ENCODE measurements at places on chromosomes 1 and 21.

DNA sequence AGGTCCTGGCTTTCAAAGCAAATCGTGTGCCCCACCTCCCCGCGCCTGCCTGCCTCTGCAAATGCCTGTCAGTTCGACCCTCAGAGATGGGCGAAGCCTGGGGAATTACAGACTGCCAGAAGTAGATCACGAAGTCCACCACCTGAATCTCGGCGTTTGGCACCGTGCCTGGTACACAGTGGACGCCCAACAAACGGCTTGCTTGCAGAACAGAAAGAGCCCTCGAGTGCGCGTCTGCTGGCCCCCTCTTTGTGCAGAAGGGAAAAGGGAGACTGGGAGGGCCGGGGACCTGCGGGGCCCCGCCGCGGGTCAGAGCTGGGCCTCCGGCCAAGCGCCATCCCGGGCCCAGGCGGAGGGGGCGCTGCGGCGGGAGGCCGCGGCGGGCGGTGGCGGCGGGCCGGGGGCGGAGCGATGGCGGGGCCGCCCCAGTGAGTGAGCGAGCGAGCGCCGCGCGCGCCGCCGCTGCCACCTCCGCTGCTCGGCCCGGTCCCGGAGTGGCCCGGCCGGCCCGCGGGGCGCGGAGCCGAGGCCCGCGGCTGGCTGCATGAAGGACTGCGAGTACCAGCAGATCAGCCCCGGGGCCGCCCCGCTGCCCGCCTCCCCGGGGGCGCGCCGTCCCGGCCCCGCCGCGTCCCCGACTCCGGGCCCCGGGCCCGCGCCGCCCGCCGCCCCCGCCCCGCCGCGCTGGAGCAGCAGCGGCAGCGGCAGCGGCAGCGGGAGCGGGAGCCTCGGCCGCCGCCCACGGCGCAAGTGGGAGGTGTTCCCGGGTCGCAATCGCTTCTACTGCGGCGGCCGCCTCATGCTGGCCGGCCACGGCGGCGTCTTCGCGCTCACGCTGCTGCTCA, at the start of gene ZDHHC18:
Gene ZDHHC18 (plus strand): TSS at position 428 of the 845 bp plus-strand sequence. CDS start 117 bp downstream, at position 545.
- DNase-seq = peak; percentile 60

GRCh38 chr1:116767782-116768382, 13.7 kb downstream of the CD2 start:
- DNase-seq = no peak

GRCh38 chr1:43908226-43908625, 25.4 kb upstream of the ARTN start:
- no peak for DNase-seq

DNA sequence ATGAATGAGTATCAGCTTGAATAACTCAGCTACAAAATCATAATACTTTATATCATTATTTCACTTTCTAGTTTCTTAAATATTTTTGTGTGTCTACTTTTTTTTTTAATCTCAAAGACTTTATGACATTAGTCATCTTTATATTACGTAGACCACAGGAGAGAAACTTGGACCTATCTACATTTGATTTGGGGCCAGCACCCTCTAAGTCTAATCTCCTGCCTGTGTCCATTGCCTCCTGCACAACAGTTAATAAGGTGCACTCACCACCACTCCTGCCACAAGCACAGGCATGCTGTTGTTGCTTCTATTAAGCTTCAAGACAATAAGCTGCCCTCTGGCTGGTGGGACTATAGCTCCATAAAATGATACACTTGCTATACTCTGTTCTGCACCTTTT, 70.4 kb downstream of the DIRAS3 start:
- no peak for DNase-seq

DNA sequence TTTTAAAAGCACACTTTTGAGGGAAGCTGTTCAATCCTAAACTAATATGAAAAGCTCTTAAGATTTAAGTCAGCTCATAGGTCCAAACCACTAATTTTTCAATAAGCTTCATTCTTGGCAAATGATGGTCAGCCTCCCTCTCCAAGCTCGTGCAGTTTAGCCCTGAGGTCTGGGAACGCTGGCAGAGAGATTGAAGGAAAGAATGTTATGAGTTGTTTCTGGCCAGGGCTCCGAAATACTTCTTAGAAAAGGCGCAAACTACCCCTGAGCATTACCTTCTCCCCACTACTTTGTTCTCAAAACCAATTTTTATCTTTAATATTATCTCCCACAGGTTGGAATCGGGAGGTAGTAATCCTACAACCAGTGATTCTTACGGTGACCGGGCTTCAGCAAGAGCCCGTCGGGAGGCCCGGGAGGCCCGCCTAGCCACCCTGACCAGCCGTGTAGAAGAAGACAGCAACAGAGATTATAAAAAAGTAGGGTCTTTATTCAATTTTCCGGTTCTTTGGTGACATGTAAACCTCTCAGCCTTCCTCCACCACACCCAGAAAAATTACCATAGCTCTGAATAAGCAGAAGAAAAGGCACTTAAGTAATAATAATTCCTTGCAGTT, 147.7 kb downstream of the SYT2 start:
- DNase-seq = no peak

- no peak for DNase-seq
Measured at GRCh38 chr1:235052067-235053008, 76.3 kb downstream of the TOMM20 start.

- peak; percentile 34 for DNase-seq
Measured at GRCh38 chr1:180343921-180344769, 114.1 kb downstream of the LHX4 start.

GRCh38 chr1:48571303-48571987, 99.4 kb upstream of the SPATA6 start:
- no peak for DNase-seq

GRCh38 chr1:228898582-228898992, 163.3 kb downstream of the RHOU start:
- DNase-seq = no peak

DNA sequence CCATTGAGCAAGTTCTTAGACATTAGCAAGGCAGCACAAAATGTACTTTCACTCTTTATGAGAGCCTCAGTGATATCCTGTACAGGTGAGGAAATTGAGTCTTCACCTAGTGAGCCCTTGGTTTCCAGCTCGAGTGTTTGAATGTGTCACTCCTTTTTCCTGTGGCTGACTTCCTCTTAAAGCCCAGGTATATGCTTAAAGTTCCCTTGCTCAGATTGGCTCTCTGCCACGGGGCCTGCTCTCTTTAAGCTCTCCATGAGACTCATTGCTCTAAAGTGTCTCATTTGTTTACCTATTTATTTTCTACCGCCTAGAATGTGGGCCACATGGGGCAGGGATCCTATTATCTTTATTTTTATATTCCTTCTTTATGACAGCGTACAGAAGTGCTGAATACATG, 324.9 kb downstream of the SIPA1L2 start:
- no peak for DNase-seq

GRCh38 chr21:45410151-45410864, 5.3 kb downstream of the COL18A1 start:
- no peak for DNase-seq

GRCh38 chr1:25095635-25096200, 136.6 kb downstream of the SYF2 start:
- no peak for DNase-seq

- no peak for DNase-seq
Measured at GRCh38 chr1:109535971-109536491, 3.6 kb upstream of the GPR61 start.

DNA sequence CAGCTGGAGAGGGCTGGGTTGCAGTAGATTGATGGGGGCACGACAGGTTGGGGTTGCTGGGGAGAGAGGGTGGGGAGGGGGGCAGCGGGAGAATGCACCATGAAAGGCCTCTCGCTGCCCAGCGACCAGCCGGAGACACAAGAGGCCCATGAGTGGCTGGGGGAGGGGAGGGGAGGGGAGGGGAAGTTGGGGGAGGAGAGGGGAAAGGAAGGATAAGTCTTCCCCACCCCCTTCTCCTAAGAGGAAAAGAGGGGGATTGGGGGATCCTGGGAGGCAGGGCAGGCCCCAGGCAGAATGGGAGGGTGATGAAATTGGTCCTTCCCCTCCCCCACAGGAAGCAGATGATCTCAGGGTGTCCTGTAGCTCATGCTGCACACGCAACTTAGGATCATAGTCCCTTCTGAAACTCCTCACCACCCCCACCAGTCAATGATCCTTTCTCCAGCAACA, 45.7 kb downstream of the PAX7 start:
- no peak for DNase-seq

DNA sequence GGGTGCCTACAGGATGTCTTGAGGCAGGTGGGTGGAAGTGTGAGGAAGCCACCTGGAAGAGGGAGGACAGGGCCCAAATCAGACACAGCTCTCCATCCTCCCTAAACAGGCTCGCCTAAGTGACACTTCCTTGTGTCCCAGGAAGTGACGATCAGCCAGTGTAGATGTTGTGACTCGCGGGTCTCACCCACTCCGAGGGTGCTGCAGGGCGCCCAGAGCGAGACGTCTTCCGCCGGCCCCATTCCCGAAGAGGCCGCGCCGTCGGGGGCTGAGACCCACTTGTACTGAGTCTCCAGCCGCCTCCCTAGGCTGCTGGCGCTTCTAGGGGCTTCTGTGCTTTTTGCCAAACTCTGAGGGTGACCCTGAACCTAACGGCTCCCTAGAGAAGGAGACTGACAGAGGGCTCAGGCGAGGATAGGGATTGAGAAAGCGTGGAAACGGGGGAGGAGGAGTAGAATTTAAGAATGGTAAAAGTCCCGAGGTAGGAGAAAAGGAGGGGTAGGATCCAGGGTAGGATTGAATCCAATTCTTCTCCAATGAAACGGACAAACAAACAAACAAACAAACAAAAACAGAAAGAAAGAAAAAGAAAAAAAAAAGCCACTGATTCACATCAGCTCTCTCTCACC, 543 bp upstream of the MARK1 start:
- DNase-seq = peak; percentile 10

DNA sequence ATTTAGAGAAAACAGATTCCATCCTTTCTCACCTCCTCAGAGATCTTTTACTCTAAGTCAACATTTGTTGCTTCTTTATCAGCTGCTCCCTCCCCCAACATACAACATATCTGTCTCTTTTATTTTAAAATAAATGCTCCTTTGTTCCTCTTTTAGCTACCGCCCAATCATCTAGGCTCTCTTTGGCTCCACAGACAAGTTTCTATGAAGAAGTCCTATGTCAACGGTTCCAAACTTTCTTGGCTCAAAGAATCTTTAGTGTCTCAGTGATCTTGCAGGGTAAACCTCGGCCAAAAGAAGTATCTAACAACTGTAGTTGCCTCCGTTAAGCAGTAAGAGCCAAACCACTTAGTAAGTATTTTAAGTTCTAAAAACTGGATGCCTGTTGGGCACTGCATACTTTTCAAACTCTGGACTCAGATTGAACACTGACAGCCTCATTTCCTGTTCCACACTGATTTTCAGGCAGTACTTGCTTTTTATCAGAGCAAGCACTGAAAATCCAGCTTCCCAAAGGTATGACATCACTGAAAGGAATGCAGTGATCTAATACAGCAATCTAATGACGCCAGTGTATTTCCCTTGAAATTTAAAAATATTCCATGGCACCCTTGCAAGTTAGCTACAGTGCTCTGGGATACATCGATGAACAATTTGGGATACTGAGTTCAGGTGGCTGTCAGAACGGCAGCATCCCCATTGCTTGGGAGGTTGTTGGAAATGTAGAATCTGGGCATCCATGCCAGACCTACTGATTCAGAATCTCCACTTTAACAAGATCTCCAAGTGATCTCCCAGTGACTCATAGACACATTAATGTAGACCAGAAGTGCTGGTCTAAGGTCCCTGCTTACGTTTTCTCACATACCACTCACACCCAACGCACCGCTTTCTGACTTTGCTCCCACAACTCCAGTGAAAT, 26.8 kb downstream of the EGLN1 start:
- DNase-seq = peak; percentile 95

- no peak for DNase-seq
Measured at GRCh38 chr1:56496821-56497772, 82.3 kb downstream of the PLPP3 start.

GRCh38 chr1:61116421-61116820, 34.1 kb downstream of the NFIA start:
- DNase-seq = no peak

DNA sequence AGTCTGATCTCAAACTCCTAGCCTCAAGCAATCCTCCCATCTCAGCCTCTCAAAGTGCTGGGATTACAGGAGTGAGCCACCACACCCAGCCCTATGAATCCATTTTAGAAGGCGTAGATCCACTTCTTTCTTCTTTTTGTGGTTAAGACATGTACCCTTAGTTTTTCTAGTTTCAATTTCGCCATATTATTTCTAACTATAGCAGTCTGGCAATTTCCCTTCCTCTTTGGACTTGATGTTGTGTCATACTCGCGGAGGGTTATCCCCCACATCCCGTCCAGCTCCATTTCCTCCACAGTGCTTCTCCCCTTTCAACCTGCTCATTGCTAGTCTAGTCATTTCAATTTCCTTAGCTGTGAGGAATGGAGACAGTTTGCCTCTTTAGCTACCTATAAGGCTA, 5.2 kb upstream of the LRRC8D start:
- no peak for DNase-seq

- DNase-seq = no peak
Measured at GRCh38 chr1:30648408-30649000, 74.9 kb downstream of the MATN1 start.

DNA sequence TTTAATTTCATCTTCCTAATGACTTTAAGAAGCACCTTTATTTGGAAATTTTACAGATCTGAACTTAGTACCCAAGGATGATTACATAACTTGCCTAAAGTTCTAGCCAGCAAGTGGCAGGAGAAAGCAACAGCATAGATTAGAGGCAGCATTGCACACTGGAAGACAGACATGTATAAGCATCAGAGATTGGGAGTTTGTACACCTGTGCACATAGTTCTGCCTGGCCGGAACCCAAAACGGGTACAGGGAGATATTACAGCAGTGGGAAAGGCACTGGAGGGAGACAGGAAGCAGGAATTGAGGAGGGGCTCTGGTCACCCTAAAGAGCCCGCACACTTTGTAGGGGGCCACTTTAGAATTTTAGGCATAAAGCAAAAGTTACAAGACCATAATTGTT, 19.3 kb downstream of the GBP6 start:
- DNase-seq = no peak

DNA sequence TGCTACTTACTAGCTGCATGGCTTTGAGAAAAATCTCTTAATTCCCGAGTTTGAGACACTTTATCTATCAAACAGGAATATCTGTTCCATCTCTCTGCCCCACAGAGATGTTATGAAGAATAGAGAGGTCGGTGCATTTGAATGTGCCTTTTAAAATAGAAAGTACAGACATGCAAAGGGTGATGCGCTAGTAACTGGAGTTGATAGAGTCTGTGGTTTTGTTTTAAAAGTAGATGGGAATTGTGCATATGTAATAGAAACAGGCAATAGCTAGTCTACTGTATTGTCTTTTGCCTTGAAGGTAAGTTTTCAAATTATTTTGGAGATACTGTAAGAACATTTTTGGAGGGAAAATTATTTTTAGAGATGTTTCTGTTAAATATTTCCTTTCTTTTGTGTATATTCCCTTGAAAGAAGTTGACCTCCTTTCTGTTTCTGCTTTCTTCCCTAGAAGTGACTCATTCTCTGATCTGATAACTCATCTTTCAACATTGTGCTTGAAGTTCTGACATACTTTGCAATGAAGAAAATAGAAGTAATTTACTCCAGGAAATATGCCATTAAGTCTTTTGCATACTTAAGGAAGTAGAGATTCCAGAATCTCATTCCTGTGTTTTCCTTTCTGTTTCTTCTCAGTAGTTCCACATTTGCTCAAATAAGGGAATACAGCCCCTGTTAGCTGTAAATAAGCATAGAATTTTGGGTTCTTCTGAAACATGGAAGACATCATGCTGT, 151.6 kb downstream of the SDCCAG8 start:
- peak; percentile 79 for DNase-seq
